Glutamatergic neuron (in vitro differentiated cells): ENCODE measurements at places on chromosomes 2 and 18.

GRCh38 chr18:9066358-9066757 is 36.1 kb upstream of the NDUFV2 start:
- H3K36me3 ChIP-seq = no peaks in the 10 kb centered on the region
- H3K4me1 ChIP-seq = peaks cover 4% of the 10 kb centered on the region
- no peak for DNase-seq
- no peak overlapping the region for H3K27ac ChIP-seq
- no peaks in the 10 kb centered on the region for H3K27me3 ChIP-seq

- H3K27me3 ChIP-seq = no peaks in the 10 kb centered on the region
- no peaks in the 10 kb centered on the region for H3K36me3 ChIP-seq
Observed at GRCh38 chr2:241188361-241189092, at the start of gene ANO7. Gene ANO7 (plus strand): TSS chr2:241188677. CDS start chr2:241190064, 1,387 bp downstream.

DNA sequence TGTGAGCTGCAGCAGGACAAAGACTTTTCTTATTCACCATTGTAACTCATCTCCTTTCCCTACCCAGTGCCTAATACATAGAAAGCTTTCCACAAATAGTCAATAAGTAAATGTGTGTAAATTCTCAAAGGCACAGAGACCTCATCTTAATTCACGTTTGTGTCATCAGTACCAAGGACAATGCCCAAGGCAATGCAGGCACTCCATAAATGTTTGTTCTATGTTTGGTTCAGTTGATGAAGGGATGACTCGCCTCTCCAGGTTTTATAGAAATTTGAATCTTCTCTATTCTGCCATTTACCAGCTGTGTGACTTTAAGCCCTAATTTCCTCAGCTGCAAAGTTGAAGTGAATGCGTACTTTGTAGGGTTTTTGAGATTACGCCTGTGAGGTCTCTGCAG is 2.1 kb upstream of the MOGAT1 start:
- no peaks in the 10 kb centered on the region for H3K27me3 ChIP-seq
- peaks cover 8% of the 10 kb centered on the region for H3K36me3 ChIP-seq
- DNase-seq = no peak
- no peak overlapping the region for H3K27ac ChIP-seq

DNA sequence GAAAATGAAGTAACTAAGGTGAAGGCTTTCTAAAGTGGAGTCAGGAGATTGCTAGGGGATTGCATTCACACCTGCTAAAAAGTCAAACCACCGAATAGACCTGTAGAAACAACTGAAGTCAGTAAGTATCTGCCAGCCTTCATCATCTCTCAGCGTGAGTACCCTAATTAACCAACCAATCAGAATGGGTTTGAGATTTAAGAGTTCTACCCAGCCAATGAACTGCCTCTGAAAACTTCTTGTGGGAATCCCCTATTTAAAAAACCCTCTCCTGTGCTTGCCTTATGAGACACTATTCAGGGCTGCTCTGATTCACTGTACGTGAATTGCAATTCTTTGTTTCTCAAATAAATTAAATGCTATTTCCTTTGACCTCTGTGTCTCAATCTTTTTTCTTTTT is 3.4 kb upstream of the FAM161A start:
- H3K4me1 ChIP-seq = peaks cover 2% of the 10 kb centered on the region
- H3K4me3 ChIP-seq = no peak overlapping the region
- H3K36me3 ChIP-seq = peaks cover 3% of the 10 kb centered on the region
- H3K27me3 ChIP-seq = peaks cover 3% of the 10 kb centered on the region
